ENCODE measurements at places on chromosomes 1 and 21. TPM values are rescaled to one million over a fixed set of nuclear protein-coding genes. Genes with fewer than 3 reads are reported as not detected.

C1orf87 gene
- not detected for total RNA-seq

ALPL gene
- total RNA-seq = 4.8 TPM

PCP4 gene
- not detected for total RNA-seq

- no peaks in the 10 kb centered on the region for H3K27me3 ChIP-seq
- peaks cover 2% of the 10 kb centered on the region for H3K36me3 ChIP-seq
Observed at GRCh38 chr1:203722909-203723308, 42.1 kb upstream of the LAX1 start.

DNA sequence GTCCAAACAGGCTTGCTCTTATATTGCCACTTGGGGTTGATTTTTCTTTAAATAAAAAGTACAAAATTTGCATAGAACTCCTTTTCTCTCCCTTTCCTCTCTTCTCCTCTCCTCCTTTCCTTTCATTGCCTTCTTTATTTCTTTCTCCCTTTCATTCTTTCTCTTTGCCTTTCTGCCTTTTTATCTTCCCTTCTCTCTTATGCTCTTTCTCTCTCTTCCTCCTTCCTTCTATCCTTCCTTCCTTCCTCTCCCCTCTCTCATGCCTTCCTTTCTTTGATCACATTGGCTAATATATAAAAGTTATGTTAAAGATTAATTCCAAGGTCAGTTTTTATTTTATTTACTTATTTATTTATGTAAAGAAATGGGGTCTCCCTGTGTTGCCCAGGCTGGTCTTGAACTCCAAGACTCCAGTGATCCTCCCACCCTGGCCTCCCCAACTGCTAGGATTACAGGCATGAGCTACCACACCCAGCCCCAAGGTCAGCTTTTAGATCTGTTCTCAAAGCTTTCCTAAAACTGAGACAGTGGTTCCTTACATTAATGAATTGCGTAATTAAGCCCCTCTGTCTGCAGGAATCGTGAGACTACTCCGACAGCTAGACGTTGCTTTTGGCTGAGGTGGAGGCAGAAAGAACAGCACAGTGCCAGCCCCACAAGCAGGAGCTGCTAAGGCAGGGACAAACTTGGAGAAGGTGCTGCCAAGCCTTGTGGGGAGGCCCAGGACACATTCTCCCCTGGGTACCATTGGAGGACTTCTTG lies 361.9 kb downstream of the SIPA1L2 start:
- no peaks in the 10 kb centered on the region for H3K36me3 ChIP-seq
- no peaks in the 10 kb centered on the region for H3K27me3 ChIP-seq
- no peak for DNase-seq
- H3K4me1 ChIP-seq = no peaks in the 10 kb centered on the region

DNA sequence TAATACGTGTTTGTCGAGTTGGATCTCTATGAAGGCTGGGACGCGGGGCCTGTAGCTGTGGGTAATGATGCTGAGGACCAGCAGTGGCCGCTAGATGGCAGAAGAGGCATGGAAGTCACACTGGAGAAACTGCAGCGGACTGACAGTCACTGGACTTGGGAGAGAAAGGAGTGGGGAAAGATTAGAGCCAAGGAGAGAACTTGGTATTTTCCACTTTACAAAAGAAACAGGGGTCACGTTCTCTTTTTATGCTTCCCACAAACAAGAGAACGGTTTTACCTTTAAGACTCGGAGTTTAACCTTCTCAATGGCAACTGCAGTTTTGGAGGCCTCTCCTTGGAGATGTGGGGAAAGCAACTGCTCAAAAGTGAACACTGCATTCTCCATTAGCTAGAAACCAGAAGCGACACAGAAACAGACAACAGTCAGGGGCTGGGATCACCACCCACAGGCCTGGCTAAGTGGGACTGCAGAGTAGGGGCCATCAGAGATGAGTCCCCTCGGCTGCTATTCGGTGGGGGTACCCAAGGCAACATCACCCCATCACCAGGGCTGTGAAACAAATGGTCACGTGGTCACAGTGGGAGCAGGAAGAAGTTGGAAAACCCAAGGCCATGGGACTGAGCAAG lies 51.1 kb upstream of the EDEM3 start:
- no peaks in the 10 kb centered on the region for H3K27me3 ChIP-seq
- no peaks in the 10 kb centered on the region for H3K4me1 ChIP-seq
- peak; percentile 88 for DNase-seq
- no peak overlapping the region for H3K4me3 ChIP-seq
- peaks cover 22% of the 10 kb centered on the region for H3K36me3 ChIP-seq

DNA sequence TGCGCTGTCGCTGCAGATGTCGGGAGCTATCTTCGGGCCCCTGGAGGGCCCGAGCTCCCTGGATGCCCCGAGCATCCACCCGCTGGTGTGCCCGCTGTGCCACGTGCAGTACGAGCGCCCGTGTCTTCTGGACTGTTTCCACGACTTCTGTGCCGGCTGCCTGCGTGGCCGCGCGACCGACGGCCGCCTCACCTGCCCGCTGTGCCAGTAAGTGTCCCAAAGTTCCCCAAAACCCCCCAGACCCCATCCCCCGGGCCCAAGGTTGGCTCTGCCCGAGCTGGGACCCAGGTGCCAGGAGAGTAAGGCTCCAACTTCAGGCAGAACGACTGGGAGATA lies 569 bp downstream of the RNF207 start:
- peaks cover 21% of the 10 kb centered on the region for H3K4me1 ChIP-seq
- H3K27ac ChIP-seq = no peak overlapping the region
- no peaks in the 10 kb centered on the region for H3K27me3 ChIP-seq

DNA sequence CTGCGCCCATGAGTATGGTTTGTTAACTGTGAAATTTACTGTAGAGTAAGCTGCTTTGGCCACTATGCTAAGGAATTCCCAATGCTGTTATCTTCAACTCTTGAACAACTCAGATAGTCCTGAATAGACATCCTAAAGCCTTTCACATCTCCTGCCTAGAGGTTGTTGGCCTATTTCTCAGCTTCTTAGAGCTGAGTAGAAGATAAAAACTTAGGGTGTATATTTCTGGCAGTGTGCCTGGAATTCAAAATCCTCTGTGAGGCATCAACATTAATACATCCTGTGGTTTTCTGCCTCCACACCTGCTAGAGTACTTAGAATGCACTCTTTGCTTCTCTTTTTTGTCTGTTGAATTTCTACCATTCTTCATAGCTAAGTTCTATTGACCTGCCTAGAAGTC lies 45.8 kb upstream of the RC3H1 start:
- H3K4me1 ChIP-seq = no peaks in the 10 kb centered on the region
- H3K4me3 ChIP-seq = no peak overlapping the region
- H3K27me3 ChIP-seq = no peaks in the 10 kb centered on the region
- DNase-seq = no peak
- no peaks in the 10 kb centered on the region for H3K36me3 ChIP-seq

DNA sequence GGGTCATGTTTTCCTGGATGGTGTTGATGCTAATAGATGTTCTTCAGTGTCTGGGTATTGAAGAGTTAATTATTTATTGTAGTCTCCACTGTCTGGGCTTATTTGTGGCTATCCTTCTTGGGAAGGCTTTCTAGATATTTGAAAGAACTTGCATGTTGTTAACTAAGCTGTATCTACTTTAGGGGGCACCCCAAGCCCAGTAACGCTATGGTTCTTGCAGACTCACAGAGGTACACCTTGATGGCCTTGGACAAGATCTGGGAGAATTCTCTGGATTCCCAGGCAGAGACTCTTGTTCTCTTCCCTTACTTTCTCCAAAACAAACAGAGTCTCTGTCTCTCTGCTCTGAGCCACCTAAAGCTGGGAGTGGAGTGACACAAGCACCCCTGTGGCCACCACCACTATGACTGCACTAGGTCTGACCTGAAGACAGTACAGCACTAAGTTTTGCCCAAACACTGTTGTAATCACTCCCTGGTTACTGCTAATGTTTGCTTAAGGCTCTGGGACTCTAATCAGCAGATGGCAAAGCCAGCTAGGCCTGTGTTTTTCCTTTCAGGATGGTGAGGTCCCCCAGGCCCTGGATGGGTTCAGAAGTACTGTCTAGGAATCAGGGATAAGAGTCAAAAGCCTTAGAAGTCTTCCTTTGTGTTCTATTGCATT lies 76.5 kb upstream of the C1orf21 start:
- H3K27me3 ChIP-seq = no peaks in the 10 kb centered on the region
- H3K36me3 ChIP-seq = no peaks in the 10 kb centered on the region
- H3K4me1 ChIP-seq = no peaks in the 10 kb centered on the region
- no peak for DNase-seq
- H3K27ac ChIP-seq = no peak overlapping the region

DNA sequence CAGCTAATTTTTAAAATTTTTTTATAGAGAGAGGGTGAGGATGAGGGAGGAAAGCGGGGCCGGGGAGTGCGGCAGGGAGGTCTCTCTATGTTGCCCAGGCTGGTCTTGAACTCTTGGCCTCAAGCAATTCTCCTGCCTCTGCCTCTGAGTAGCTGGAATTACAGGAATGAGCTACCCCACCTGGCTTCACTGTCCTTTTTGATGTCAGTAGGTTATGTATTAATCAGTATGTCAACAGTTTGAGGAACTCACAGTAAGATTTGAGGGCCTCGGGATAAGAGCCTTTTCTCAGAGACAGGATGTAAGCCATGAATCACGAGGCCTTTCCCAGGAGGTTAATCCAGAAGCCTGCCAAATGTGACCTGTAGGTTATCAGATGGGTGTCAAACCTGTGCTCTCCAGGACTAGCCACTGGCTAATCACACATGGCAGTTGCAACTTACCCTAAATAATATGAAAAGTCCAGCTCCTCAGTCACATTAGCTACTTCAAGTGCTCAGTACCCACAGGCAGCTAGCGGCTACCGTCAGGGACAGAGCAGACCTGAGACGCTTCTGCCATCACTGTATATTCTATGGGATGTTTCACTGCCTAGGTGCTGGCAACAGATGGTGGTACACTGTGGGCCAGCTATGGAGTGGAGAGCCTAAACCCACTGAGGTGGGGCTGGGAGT lies 33.1 kb downstream of the TRIM67 start:
- no peak overlapping the region for H3K27ac ChIP-seq
- H3K27me3 ChIP-seq = no peaks in the 10 kb centered on the region
- H3K4me1 ChIP-seq = no peaks in the 10 kb centered on the region
- H3K36me3 ChIP-seq = no peaks in the 10 kb centered on the region
- DNase-seq = no peak
- no peak overlapping the region for H3K4me3 ChIP-seq

DNA sequence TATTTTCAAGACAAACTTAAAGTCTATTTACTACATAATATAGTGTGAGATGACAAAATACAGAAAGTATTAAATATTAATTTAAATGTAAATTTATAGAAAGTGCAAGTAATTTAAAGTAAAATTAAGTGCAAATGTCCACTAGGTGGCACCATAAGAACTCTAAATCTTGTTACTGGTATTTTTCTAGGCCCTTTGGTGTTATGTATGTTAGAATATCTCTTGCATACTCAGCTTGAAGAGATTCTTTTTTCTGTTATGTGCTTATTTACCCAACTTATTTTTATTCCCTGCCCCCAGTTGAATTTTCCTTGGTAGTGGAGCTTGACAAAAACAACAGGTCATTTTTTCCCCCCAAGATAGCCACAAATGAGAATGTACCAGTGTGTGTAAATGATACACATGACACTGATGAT lies 71.5 kb downstream of the RPS6KC1 start:
- H3K27me3 ChIP-seq = no peaks in the 10 kb centered on the region
- H3K4me1 ChIP-seq = no peaks in the 10 kb centered on the region
- DNase-seq = peak; percentile 65
- no peak overlapping the region for H3K4me3 ChIP-seq
- no peak overlapping the region for H3K27ac ChIP-seq
- H3K36me3 ChIP-seq = no peaks in the 10 kb centered on the region

DNA sequence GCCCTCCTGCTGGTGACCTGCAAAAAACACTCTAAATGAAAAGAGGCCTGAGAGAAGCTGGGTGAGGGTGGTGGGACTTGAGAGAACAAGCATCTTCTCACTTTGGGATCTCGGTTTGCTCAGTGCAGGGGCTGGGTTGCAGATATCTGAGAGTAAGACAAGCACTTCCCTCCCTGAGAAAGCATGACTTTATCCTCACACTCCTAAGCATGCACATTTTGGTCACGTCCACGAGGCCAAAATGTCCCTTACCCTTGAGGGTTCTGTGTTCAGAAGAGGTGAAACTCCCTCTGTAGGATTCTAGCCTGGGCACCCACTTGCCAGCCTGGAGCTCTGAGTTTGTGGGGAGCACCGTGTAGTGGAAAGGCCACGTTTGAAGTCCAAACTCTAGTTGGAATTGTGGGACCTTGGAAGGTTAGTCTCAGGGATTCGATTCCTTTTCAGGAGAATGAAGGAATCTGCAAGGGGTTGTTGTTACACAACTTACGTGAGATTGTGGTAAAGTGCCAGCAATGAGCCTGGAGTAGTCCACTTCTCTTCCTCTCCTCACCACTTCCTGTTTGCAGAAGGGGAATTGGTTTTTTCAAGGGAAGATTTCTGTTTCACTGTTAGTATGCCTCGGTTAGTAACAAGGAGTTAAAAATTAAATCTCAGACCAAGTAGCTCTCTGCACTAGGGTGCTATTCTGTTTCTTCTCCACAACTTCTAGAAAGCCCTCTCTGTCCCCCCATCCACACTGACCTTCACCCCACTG lies 3.0 kb downstream of the FCAMR start:
- no peaks in the 10 kb centered on the region for H3K4me1 ChIP-seq
- H3K4me3 ChIP-seq = no peak overlapping the region
- H3K27ac ChIP-seq = no peak overlapping the region
- no peak for DNase-seq
- H3K36me3 ChIP-seq = no peaks in the 10 kb centered on the region

DNA sequence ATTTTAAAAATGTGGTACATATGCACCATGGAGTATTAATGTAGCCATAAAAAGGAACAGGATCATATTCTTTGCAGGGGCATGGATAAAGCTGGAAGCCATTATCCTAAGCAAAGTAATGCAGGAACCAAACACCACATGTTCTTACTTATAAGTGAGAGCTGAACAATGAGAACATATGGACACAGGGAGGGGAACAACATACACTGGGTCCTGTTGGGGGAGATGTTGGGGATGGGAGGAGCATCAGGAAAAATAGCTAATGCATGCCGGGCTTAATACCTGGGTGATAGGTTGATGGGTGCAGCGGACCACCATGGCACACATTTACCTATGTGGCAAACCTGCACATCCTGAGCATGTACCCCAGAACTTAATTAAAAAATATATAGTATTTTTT lies 352.5 kb upstream of the KAZN start:
- no peak overlapping the region for H3K27ac ChIP-seq
- no peak overlapping the region for H3K4me3 ChIP-seq
- H3K27me3 ChIP-seq = no peaks in the 10 kb centered on the region
- no peaks in the 10 kb centered on the region for H3K36me3 ChIP-seq

DNA sequence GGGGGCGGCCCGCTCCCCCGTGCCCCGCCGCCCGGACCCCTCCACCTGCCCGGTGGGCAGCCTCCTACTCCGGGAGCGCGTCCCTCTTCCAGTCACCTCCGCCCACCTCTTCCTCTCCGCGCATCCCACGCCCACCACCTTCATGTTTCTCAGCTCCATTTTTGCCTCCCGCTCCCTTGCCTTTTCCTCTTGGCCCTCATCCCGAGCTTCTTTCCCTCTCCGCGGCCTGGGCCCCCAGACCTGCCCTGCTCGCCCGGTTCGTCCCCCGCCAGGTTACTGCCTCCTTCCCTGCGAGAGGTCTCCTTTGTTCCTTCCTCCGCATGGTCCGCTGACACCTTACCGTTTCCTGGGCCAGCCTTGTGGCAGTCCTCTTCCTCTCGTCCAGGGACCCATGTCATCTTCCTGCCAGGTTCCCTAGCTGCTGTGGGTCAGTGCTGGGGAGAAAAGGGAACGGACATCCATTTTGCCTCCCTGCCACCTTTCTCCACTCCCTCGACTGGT lies 563 bp downstream of the QSOX1 start:
- no peaks in the 10 kb centered on the region for H3K27me3 ChIP-seq
- peak overlapping the region; percentile 72 for H3K4me3 ChIP-seq
- peak; percentile 38 for DNase-seq

- H3K4me1 ChIP-seq = peaks cover 13% of the 10 kb centered on the region
- peak; percentile 40 for DNase-seq
- no peak overlapping the region for H3K27ac ChIP-seq
- no peaks in the 10 kb centered on the region for H3K27me3 ChIP-seq
- no peaks in the 10 kb centered on the region for H3K36me3 ChIP-seq
- no peak overlapping the region for H3K4me3 ChIP-seq
Observed at GRCh38 chr1:96520579-96520947, 201.0 kb upstream of the PTBP2 start.

Data from A673 (cell line).